ENCODE measurements at places on chromosomes 3 and 15.
A peak's percentile ranks its signal among the peaks of the same experiment; 100 is the strongest.

GRCh38 chr3:133928903-133929607 is 33.4 kb upstream of the RAB6B start:
- DNase-seq: no peak

- no peak for DNase-seq
Observed at GRCh38 chr15:30992249-30992864, 929 bp upstream of the MTMR10 start.

DNA sequence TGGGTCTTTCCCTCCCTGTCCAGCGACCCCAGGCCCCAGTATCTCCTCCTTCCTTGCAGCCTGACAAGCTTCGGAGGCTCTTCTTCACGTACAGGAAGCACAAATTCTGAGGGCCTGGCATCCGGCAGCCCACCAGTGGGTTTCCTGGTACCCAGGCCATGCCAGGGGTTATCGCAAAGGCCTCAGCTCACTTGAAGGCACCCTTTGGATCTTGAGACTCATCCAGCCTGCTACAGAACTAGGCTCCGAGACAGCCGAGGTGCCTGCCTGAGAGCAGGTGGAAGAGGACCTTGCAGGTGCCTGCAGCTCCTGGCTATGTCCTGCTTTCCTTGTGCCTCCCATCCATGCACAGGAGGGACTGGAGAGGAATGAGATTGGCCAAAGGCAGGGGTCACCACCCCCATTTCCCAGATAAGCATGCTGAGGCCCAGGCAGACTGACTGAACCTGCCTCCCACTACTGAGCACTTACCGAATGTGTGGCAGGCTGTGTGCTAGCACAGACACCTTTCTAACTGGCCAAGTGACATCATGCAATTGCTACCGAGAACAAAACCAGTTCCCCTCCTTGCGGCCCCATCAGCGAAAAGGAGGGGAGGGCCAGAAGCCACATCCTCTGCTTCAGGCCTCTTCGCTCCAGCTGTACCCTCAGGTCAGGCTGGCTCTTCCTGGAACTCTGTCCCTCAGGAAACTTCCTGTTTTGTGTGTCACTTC is 11.2 kb downstream of the SH2D7 start:
- peak; percentile 14 for DNase-seq

GRCh38 chr3:194987571-194988494 is 283.1 kb downstream of the XXYLT1 start:
- no peak for DNase-seq

GRCh38 chr3:161268601-161269000 is 47.5 kb downstream of the NMD3 start:
- no peak for DNase-seq

DNA sequence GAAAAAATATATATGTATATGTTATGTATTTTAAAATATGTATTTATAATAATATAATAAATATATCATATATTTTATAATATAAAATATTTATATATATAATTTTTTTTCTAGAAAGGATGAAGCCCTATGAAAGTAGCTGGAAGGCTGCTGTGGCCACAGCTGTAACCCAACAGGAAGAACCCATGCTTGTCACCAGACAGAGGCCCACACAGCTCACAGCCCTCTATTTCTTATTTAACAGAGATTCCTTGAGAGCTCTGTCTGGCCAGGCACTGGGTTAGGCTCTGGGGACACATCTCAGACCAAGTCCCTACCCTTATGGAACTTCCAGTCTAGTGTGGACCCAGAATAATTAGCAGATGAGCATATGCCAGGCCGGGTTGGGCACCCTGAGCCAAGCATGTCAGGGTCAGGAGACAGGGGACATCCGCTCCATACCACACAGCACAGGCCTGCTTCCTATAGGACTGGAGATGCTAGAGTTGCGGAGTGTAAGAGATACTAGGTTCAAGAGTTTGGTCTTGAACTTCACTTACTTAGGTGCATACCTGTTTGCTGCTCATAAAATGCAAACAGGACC is 20.5 kb downstream of the MGLL start:
- no peak for DNase-seq

DNA sequence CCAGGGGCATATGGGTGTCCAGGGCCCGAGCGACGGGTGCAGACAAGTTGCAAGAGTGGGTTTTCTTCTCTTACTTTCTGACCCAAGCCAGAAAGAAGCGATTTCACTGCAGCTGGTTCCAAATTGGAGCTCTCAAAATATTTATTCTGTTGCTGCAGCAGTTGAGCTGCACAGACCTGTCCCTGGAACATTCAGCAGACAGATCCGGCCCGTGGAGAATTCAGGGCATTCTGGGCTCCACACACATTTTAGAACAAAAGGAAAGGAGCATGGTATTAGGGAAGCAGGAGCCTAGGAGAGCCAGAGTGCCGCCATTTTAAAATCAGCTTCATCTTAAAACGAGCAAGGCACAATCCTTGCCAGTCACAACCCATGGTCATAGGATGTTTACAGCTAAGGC is 135.3 kb upstream of the TPM1 start:
- DNase-seq: no peak

GRCh38 chr3:108008931-108009639 is 81.7 kb downstream of the CD47 start:
- no peak for DNase-seq

DNA sequence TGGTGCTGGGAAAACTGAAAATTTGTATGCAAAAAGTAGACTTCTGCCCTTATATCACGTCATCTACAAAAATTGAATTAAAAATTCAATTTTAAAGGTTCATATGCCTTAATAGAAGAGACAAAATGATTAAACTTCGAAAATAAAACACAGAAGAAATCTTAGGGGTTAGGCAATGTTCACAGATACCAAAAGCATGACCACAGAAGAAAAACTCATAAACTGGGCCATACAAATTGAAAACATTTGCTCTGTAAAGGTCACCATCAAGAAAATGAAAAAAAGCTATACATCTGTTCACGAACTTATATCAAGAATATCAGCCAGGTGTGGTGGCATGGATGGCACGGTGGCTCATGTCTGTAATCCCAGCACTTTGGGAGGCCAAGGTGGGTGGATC is 245.1 kb downstream of the PCCB start:
- no peak for DNase-seq

GRCh38 chr15:69323893-69324430 is 25.2 kb downstream of the PAQR5 start:
- DNase-seq: no peak

DNA sequence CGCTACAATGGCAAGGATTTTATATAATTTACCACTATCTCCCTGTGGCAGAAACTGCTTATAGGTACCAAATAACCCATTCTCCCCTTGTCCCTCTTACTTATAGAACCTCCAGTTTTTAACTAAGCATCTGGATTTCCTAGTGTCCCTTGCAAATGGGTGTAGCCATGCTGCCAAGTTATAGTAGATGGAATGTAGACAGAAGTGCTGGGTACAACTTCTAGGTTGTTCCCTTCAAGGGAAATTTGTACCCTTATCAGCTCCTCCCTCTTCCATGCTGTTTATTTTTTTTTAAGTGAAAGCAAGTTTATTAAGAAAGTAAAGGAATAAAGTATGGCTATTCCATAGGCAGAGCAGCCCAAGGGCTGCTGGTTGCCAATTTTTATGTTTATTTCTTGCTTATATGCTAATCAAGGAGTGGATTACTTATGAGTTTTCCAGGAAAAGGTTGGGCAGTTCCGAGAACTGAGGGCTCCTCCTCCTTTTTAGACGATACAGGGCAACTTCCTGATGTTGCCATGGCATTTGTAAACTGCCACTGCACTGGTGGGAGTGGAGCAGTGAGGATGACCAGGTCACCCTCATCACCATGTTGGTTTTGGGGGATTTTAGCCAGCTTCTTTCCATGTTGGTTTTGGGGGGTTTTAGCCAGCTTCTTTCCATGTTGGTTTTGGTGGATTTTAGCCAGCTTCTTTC is 40.1 kb upstream of the TM4SF19 start:
- no peak for DNase-seq

DNA sequence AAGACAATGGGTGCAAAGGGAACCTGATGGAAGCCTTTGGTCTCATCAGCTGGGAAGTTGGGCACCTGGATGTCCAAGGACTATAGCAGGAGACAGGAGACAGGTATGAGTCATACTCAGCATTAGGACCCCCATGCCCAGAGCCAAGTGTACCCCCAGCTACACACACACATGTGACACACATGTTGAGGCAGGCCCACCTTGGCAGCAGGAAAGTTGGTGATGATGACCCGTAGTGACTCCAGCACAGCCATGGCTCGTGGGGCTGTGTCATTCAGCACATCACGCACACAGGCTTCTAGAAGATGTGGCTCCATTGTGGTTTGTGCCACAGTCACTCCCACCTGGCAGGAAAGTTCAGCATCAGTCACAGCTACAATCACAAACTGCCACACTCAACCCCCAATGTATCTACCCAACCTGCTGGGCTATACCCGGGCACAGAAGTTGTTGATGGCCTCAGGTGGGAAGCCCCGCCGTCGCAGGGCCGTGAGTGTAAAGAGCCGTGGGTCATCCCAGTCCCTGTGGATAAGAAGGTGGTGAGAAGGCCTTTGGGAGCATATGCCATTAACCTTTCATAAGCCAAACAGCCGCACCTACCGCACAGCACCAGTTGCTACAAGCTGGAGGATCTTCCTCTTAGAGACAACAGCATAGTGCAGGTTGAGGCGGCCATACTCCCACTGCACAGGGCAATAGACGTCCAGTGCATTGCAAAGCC is 5.2 kb upstream of the QRICH1 start:
- DNase-seq: no peak

DNA sequence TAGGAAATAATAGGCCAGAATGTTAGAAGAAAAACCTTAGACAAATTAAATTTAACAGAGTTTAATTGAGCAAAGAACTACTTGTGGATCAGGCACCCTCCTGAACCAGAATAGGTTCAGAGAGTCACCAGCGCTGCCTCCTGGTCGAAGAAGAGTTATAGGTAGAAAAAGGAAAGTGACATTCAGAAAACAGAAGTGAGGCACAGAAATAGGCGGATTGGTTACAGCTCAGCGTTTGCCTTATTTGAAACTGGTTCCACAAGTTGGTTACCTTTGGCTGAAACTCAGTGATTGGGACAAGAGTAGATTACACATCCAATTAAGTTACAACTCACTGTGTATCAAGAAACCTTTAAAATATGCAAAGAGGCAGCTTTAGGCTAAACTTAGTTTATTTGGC is 4.4 kb downstream of the AADAC start:
- no peak for DNase-seq

DNA sequence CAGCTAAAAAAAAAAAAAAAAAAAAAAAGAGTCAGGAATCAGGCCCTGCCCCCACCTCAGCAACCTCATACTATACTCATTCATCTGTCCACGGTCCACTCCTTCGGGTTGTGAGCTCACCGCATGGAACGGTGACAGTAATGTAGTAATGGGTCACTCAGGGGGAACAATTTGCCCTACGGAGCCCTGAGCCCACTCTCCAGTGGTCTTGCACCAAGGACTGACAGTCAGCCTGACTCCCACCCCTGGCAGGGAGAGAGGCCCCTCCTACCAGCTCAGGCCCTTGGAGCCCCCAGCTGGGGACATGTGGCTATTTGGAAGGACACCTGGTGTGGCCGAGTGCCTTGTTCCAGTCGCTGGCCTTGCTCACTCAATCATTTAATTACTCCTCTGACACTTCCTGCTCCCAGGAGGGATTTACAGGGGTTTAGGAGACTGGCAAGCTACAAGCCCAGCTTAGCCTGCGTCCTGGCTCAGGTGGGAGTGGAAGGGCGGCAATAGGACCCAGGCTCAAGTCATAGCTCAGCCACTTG is 19.9 kb upstream of the CACNA2D2 start:
- no peak for DNase-seq

DNA sequence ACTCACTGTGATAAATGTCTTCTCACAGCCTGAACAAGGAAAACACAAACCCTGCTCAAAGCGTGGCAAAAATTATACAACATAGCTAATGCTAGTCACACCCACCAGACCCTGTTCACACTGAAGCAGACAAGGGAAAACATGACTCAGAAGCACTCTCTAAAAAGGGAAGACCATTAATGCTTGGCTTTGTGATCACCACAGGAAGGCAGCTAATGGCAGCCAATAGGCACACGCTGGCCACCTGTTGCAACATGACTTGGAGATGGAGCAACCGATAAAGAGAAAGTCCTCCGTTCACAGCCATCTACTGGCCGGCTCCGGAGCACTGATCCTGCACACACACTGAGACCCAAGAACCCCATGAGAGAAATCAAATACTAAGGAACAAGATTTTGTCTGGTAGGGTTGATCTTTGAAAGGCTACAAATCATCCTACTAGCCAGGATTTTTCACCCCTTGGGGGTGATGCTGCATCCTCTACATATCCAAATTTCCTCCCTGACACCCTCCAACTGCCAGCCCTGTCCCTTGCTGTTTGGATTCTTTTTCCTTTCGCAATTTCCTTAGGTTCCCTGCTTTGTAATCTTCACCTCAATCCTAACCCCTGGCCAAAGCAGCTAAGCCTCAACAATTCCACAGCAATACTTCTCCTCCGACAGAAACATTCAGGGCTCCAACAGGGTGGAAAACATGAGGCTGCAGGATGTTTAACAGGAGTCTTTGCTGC is 3.2 kb downstream of the ZXDC start:
- no peak for DNase-seq

GRCh38 chr3:14210843-14211594 is 32.4 kb downstream of the LSM3 start:
- no peak for DNase-seq

- no peak for DNase-seq
Observed at GRCh38 chr3:141524988-141525387, 38.2 kb downstream of the RASA2 start.

- no peak for DNase-seq
Observed at GRCh38 chr3:191342411-191342810, 12.1 kb upstream of the UTS2B start.

- DNase-seq: no peak
Observed at GRCh38 chr3:176469694-176470205, 727.5 kb downstream of the TBL1XR1 start.

GRCh38 chr15:52715411-52715810 is 36.2 kb upstream of the ATOSA start:
- no peak for DNase-seq

GRCh38 chr3:148880681-148881080 is 15.6 kb downstream of the CPA3 start:
- no peak for DNase-seq

Measured in activated T-cell treated with anti-CD3 and anti-CD28 coated beads for 4 hours (primary cell).